Activated CD4-positive, alpha-beta T cell treated with anti-CD3 and anti-CD28 coated beads, Interleukin-2, amount 50 U/mL, for 48 hours (primary cell): ENCODE measurements at places on chromosomes 5 and 9.

DNA sequence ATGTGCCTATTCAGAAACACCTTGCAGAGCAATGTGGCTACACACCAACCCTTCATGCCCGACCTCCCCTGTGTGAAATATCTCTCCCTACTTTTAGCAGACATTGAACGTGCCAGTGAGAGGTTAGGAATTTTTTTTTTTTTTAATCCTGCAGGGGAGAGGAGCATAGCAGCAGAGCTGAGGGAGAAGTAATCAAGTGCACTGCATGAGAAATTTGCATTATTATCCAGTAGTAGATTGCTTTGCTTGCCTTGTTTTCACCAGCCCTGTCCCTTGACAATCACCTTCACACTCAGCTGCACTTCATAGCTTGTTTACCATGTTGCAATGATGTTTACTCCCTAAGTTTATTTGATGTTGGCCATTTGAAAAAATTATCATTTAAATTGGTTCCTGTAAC, 489.6 kb upstream of the ZNF608 start:
- DNase-seq: no peak

DNA sequence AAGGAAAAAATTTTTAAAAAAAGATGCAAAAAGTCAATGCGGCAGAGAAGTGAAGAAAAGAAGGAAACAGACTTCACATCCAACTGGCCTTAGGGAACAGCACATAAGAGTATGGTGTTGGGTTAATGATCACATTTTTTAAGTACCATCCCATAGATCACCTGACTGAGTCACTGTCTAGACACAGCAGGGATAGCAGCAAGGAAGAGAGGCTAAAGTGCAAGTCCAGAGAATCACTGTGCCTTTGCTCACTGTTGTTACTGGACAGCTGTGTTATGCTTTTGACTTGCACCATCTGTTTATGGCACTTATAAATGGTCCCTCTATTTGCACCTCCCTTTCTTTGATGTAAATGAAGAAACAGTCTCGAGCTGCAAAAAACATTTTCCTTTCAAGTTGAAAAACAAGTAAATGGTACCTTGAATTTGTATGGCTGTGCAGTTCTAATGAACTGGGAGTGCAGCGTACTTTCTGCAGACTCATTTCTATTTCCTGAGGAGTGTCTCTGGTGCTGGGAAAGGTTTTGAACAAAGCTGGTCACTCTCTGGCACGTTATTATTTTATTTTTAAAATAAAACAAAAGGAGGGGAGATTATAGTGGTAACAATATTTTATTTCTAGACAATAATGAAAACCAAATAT, 84.2 kb downstream of the TRPM6 start:
- DNase-seq: no peak

DNA sequence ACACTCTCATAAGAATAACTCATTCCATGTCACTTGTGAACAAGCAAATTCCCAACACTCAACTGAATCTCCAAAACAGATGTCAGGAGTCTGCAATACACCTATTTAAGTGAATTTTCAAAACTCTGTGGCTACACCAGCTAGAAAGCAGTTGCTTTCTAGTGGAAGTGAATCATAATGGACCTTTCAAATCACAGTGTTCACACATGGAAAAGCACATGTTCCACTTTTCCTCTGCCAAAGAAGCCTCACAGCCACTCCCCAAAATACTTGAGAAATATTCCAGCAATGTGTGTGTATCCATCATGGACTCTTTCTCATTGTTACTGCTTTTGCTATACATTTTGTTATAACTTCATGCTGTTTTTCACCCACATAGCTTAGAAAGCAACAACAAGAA, 17.4 kb downstream of the MARCHF3 start:
- DNase-seq: no peak

DNA sequence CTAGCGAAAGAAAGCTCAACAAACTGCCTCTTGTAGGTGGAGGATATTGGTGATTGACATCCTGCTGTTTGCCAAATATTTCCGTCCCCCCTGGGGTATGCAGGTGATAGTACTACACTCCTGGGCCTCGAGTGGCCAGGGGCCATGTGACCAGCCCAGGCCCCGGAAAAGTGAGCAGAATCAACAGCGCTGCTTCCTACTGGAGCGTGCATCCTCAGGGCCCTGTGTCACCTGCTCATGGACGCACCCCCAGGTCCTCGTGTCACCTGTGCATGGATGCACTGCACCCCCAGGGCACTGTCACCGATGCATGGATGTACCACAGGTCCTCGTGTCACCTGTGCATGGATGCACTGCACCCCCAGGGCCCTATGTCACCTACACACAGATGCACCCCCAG, 43.8 kb downstream of the ADAMTS16 start:
- DNase-seq: no peak

- DNase-seq: no peak
These were observed 240.1 kb downstream of the GABRB2 start for GRCh38 chr5:161306351-161306995.

DNA sequence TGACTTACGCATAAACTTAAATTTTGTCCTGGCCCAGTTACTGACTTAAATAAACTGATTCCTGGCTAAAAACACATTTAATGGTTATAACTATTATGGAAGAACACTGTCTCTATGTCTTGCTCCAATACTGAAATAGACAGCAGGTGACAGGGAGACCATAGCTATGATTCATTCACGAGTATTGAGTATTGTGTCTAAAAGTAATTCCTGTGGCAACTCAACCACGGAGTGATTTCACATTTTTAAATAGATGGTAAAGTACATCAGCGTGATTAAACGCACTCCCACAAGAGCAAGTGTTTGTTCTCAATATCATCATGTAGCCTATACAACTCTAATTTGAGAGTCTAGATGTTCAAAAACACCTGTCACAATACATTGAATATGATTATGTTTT, 35.9 kb upstream of the PCSK1 start:
- no peak for DNase-seq

- no peak for DNase-seq
These were observed 42.3 kb downstream of the COL23A1 start for GRCh38 chr5:178547753-178548415.

GRCh38 chr9:128909859-128910258, 10.9 kb upstream of the PHYHD1 start:
- no peak for DNase-seq

DNA sequence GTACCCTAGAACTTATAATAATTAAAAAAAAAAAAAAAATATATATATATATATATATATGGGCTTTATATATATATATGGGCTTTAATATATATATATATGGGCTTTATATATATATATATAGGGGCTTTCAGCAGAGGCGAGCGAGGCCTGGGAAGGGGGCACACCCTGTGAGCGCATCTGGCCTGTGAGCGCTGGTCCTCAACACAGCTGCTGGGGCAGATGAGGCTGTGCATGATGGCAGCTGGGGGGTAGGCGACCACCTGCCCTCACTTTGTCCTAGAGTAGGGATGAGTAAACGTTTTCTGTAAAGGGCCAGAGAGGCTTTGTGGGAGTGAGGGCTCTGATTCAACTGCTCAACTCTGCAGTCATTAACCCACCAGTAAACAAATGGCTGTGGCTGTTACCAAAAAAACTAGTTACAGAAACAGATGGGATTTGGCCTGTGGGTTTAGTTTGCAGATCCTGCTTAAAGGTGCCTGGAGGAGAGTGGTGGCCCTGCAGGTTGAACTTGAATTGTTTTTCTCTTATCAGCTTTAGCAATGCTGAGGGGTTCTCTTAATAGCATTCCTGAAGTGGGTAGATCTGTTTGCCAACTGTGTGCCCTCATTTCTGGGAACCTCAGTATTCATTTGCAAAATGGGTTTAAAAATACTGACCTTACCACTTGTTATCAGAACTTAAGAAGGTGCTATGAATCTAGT, 88.1 kb upstream of the EPB41L4B start:
- DNase-seq: no peak

GRCh38 chr5:141683596-141684141, 1.6 kb upstream of the ARAP3 start:
- no peak for DNase-seq

- DNase-seq: no peak
These were observed 2.6 kb upstream of the GPSM1 start for GRCh38 chr9:136324501-136325300.

DNA sequence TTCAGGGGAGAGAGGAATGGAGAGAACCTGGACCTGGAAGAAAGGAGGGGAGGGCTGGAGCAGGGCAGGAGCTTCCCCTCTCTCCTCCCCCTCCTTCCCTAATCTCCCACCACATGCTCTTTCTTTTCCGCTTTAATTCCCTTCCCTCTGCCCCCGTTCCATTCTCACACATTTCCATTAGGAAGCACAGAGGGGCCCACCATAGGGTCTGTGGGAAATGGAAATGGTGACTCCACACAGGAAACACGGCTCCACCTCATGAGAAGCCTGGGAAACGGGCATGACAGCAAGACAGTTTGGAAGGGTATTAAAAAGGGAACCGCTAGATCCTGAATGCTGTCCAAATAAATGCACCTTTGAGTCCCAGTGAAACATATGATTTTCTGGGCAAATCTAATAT, 64.9 kb upstream of the ENTREP1 start:
- no peak for DNase-seq
